CD14-positive monocyte (primary cell): ENCODE measurements at places on chromosomes 13 and 19. TPM values are rescaled to one million over a fixed set of nuclear protein-coding genes. Genes with fewer than 3 reads are reported as not detected.

DNA sequence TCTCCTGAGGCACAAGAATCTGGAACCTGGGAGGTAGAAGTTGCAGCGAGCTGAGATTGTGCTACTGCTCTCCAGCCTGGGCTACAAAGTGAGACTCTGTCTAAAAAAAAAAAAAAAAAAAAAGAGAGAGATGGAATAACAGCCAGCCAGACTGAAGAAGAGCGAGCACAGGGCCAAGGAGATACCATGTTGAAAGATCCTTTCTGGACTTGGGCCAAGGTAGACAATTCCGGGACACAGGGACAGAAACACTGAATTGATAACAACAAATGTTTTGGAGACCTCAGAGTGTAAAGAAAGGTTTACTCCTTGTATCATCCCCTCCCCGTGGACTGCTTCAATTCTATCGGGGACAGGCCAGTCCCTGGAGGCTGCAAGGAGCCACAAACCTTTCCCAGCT, 4.6 kb downstream of the LPAR2 start:
- DNase-seq: no peak
- H3K4me1 ChIP-seq: peaks cover 27% of the 10 kb centered on the region
- no peak overlapping the region for H3K4me3 ChIP-seq
- no peaks in the 10 kb centered on the region for H3K27me3 ChIP-seq
- peaks cover 12% of the 10 kb centered on the region for H3K36me3 ChIP-seq
- no peak overlapping the region for H3K27ac ChIP-seq

- no peaks in the 10 kb centered on the region for H3K27me3 ChIP-seq
- peaks cover 27% of the 10 kb centered on the region for H3K4me1 ChIP-seq
- no peaks in the 10 kb centered on the region for H3K36me3 ChIP-seq
- no peak for DNase-seq
Measured at GRCh38 chr13:46761866-46762265, 35.1 kb downstream of the ESD start.

DNA sequence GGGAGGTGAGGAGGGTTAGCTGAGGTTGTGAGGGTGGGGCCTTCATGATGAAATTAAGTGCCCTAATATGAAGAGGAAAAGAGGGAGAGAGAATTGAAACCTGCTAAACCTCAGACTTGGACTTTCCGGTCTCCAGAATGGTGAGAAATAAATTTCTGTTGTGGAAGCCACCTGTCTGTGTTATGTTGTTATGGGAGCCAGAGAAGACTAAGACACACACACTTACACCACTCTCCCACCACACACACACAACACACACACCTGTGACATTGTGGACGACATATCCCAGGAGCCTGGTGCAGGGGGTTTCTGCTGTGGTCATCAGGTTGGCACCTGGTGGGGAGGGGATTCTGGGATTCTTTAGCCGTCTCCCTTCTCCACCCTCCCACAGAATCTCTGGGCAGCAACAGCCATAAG, 14.0 kb downstream of the KLK4 start:
- H3K27ac ChIP-seq: no peak overlapping the region
- H3K36me3 ChIP-seq: no peaks in the 10 kb centered on the region
- DNase-seq: no peak
- no peaks in the 10 kb centered on the region for H3K4me1 ChIP-seq
- H3K27me3 ChIP-seq: peaks cover 2% of the 10 kb centered on the region
- no peak overlapping the region for H3K4me3 ChIP-seq

DNA sequence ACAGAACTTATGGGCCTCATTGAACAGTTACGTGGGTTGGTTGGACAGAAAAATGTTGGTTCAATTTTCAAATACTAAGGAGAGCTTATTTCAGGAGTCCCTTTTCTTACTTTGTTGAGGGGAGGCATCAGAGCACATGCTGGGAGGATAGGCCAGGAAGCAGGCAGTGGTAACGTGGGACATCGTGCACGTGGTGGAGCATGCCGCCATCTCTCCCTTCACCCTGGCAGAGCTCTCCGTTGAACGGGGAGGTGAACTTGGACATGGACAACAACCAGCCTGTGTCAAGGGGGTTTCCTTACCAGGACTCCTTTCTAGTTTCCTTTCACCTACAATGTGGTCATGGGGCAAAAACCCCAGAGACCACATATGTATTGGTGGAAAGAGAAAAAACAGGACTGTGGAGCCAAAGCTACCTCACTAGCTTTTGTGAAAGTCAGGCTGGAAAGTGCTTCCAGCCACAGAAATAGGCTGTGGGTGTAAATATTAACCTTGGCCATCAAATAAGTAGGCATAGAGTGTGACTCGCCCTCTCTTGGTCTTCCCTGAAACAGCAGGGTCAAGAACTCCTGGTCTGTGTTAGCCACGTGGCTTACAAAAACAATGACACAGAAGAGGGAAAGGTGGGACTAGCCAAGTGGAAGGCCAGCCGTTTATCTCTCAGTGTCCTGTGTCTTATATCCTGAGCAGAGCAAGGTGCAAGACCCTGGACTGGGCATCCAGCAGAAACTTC, 14.4 kb downstream of the MICOS13 start:
- H3K27ac ChIP-seq: no peak overlapping the region
- no peaks in the 10 kb centered on the region for H3K27me3 ChIP-seq
- no peak for DNase-seq
- no peaks in the 10 kb centered on the region for H3K4me1 ChIP-seq

CNN1 gene
- polyA plus RNA-seq: not detected in 2 replicates

DNA sequence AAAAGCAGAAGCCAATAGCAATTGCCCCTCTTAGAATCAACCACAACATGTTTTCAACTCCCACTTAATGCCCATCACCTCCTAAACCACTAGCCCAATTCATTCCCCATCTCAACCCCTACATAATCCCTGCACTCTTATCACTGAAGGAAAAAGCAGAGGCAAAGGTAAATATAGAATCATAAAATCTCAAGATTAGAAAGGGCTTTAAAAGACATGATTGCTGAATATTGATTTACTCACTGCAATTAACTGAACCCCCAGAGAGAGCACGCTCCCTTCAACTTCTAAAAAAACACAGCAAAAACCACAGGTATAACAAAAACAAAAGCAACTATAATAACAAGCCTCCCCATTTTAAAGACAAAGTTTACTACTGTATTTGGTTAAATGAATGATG, 15.1 kb upstream of the POU4F1 start:
- no peak for DNase-seq
- H3K4me3 ChIP-seq: no peak overlapping the region
- no peaks in the 10 kb centered on the region for H3K27me3 ChIP-seq
- H3K36me3 ChIP-seq: peaks cover 74% of the 10 kb centered on the region

GRCh38 chr19:46952874-46953273, 66.8 kb upstream of the NPAS1 start:
- no peaks in the 10 kb centered on the region for H3K36me3 ChIP-seq
- no peak overlapping the region for H3K27ac ChIP-seq
- peaks cover 15% of the 10 kb centered on the region for H3K4me1 ChIP-seq
- no peaks in the 10 kb centered on the region for H3K27me3 ChIP-seq
- DNase-seq: no peak
- H3K4me3 ChIP-seq: no peak overlapping the region

YJEFN3 gene
- polyA plus RNA-seq: not detected

GRCh38 chr13:61275736-61276135, 139.9 kb downstream of the PCDH20 start:
- no peaks in the 10 kb centered on the region for H3K27me3 ChIP-seq
- no peak for DNase-seq
- no peaks in the 10 kb centered on the region for H3K4me1 ChIP-seq
- no peak overlapping the region for H3K27ac ChIP-seq
- H3K36me3 ChIP-seq: no peaks in the 10 kb centered on the region

DNA sequence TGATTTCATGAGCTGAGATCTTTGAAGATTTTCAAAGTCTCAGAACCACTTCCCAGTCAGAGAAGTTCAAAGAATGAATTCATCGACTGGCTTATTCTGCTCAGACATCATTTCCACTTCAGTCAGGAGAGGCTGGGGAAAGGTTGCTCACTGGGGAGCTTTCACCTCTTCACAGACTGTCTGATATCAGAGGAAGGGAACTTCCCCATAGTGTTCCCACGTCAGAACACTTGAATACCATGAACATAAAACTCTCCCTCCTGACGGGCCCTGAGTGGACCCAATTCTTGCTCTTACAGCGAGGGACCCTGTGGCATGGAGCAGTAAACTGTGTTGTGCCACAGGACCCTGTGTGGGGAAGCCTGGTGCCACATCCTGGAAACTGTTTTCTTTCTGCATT, 492.6 kb downstream of the COG6 start:
- no peak for DNase-seq
- H3K27ac ChIP-seq: no peak overlapping the region
- no peaks in the 10 kb centered on the region for H3K4me1 ChIP-seq
- H3K4me3 ChIP-seq: no peak overlapping the region

CYP2A7 gene
- polyA plus RNA-seq: not detected

SOHLH2 gene
- not detected for polyA plus RNA-seq

C19orf85 gene
- not detected for polyA plus RNA-seq

DNA sequence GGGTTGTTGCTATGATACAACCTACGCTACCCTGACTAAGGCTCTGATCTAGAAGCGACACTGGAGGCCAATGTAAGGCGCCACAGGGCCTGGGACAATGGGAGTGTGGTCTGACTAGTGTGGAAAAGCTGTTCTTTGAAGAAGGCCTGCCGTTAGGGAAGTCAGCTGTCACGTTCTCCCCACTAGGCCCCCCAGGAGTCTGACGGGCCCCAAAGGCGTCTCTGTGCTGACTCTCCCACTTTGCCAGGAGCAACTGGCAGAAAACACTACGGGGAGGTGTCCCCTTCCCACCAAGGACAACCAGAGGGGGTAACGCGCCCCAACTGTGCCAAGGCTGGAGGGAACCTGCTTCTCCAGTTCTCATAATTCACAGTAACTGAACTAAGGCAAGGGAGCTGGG, 25.3 kb upstream of the EIF3G start:
- H3K36me3 ChIP-seq: peaks cover 90% of the 10 kb centered on the region
- no peaks in the 10 kb centered on the region for H3K4me1 ChIP-seq
- no peak overlapping the region for H3K4me3 ChIP-seq
- H3K27ac ChIP-seq: peak overlapping the region; percentile 51

DNA sequence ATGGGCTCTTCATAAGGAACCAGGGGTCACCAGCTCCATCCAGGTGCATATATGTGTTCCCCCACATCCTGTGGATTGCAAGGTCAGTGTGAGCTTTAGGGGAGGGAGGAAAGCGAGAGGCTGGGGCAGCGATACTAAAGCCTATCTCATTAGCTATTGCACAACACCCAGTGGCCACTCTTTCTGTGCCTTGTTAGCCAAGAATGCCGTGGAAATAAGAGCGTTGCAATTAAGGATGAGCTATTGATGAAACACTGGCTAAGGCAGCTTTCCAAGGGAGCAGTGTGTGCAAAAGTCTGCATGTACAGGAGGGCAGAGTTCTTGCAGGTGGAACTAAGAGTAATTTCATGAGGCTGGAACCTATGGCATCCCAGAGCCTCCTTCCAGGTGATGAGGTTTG, 17.6 kb downstream of the TNFSF11 start:
- H3K4me3 ChIP-seq: no peak overlapping the region
- no peaks in the 10 kb centered on the region for H3K4me1 ChIP-seq
- H3K36me3 ChIP-seq: no peaks in the 10 kb centered on the region
- no peak overlapping the region for H3K27ac ChIP-seq
- DNase-seq: no peak

ARHGAP33 gene
- not detected for polyA plus RNA-seq

DNA sequence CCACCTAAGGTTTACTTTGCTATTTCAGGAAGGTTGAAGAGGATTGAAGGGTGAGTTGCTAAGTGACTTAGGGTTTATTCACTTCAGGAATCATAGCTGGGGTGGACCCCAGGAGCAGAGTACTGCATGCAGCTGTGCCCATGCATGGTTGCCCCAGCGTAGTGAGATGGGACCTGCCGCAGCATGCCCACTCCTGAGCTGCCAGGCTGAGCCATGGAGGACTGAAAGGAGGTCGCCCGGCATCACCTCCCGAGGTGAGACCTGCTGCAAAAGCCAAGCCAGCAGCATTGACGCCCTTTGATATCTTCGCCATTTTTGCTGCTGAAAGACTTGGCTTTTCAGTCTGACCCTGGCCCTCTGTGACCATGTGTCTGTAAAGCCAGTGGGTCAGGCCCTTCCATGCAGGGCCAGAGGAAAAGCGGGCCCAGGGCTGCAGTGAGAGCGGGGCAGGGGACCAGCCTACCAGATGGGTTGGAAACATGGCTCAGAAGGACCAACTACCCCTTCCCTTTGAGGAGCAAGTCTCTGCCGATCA, 9.9 kb downstream of the POP4 start:
- H3K27me3 ChIP-seq: no peaks in the 10 kb centered on the region
- no peak for DNase-seq
- H3K4me1 ChIP-seq: no peaks in the 10 kb centered on the region
- peaks cover 50% of the 10 kb centered on the region for H3K36me3 ChIP-seq
- no peak overlapping the region for H3K4me3 ChIP-seq

ZNF439 gene
- polyA plus RNA-seq: 0.31 TPM

ZFP14 gene
- polyA plus RNA-seq: 0.57 and 1.9 TPM in 2 replicates

DAND5 gene
- polyA plus RNA-seq: not detected

DNA sequence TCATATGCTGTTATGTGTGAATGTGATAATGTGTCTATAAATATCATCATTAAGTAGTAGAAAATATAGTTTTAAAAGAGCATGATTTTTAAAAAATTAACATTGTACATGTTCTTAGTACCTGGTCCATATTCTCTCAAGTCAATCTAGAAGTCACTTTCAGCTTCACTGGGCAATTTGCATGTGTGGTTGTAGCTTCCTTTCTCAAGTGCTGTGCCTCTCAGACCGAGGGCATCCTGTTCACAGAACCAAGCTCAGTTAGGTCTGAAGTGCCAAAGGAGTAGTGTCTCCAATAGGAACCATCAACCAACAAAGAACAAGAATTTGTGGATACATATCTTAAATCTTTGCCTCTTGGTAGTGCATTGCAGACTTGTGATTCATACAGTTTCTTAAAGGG, 541.8 kb upstream of the SLC10A2 start:
- H3K4me3 ChIP-seq: no peak overlapping the region
- no peak overlapping the region for H3K27ac ChIP-seq
- DNase-seq: no peak
- no peaks in the 10 kb centered on the region for H3K27me3 ChIP-seq
- no peaks in the 10 kb centered on the region for H3K4me1 ChIP-seq

DNAAF3 gene
- polyA plus RNA-seq: not detected

CLEC17A gene
- polyA plus RNA-seq: 2.4 and 2.6 TPM in 2 replicates

PRSS57 gene
- polyA plus RNA-seq: 1.4 TPM

ERICH4 gene
- polyA plus RNA-seq: not detected

SERPINE3 gene
- not detected in 2 replicates for polyA plus RNA-seq

GRCh38 chr13:74678308-74678965, 544.2 kb upstream of the KLF12 start:
- no peak for DNase-seq
- no peaks in the 10 kb centered on the region for H3K4me1 ChIP-seq
- no peaks in the 10 kb centered on the region for H3K36me3 ChIP-seq
- no peak overlapping the region for H3K27ac ChIP-seq
- no peak overlapping the region for H3K4me3 ChIP-seq

DNA sequence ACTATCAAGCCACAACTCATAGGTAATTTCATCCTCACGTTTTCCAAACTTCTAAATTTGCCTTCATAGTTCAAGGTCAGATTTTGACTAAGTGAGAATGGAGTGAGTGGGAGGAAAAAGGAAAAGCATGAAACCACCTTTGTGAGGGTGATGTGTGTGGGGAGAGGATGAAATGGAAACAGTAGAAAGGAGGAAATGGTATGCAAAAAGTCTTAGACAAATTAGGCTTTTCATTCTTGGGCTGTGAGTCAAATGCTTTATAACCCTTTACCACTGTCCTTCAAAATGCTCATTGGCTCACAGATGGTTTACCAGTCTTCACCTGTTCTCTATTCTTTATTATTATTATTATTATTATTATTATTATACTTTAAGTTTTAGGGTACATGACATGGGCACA, 127.2 kb downstream of the RAP2A start:
- H3K4me1 ChIP-seq: no peaks in the 10 kb centered on the region
- DNase-seq: no peak
- H3K27ac ChIP-seq: no peak overlapping the region
- H3K36me3 ChIP-seq: no peaks in the 10 kb centered on the region
- no peak overlapping the region for H3K4me3 ChIP-seq
